ENCODE measurements at places on chromosomes 6 and 20. TPM values are rescaled to one million over a fixed set of nuclear protein-coding genes. Genes with fewer than 3 reads are reported as not detected.

AKAP7 gene
- total RNA-seq, result 8.6 TPM

SLC24A3 gene
- 0.77 TPM for total RNA-seq

CST5 gene
- not detected for total RNA-seq

CRISP3 gene
- total RNA-seq, result not detected

NCOA7 gene
- total RNA-seq, result 57.8 TPM

Measured in regular cardiac myocyte (primary cell).